ENCODE measurements at places on chromosomes 6 and 20. TPM values are rescaled to one million over a fixed set of nuclear protein-coding genes. Genes with fewer than 3 reads are reported as not detected.

- no peak for DNase-seq
Observed at GRCh38 chr20:58129721-58130151, 98.7 kb downstream of the ANKRD60 start.

PPIL6 gene
- total RNA-seq = 0.38 TPM

DNA sequence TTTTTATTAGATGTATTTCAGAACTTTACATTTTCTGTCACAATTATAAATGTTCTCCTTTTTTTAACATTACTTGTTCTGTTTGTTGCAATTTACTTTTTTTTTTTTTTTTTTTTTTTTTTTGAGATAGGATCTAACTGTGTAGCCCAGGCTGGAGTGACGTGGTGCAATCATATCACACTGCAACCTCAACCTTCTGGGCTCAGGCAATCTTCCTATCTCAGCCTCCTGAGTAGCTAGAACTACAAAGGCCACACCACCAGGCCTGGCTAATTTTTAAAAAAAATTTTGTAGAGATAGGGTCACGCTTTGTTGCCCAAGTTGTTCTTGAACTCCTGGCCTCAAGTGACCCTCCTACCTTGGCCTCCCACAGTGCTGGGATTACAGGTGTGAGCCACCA is 15.1 kb upstream of the MBOAT1 start:
- DNase-seq = no peak

- DNase-seq = peak; percentile 50
Observed at GRCh38 chr6:11785774-11786579, 7.4 kb upstream of the ADTRP start.

DNA sequence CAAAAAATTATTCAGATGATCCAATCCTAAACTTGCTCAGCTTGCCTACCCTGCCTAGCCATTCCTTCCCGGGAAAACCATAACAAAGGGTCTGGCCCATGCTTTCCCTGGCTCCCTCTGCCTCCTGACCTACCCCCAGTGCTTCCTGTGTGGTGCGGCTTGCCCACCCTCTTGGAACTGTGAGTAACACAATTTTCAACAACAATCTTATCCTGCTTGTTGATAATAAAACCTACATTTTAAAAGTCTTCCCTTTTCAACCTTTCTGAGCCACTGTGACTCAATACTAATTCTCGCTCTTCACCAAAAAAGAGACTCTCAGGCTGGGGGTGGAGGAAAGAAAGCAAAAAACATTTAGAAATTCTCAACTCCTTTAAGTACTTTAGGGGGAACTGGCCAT is 18.0 kb downstream of the EXOC2 start:
- no peak for DNase-seq

SLCO4A1 gene
- 68.4 TPM for total RNA-seq

CTAGE9 gene
- total RNA-seq = not detected

BACH2 gene
- total RNA-seq = 60.7 TPM

- no peak for DNase-seq
Observed at GRCh38 chr6:168177103-168177891, 98.3 kb upstream of the FRMD1 start.

GRCh38 chr20:52012079-52012478 is 179.5 kb downstream of the ZFP64 start:
- DNase-seq = no peak

PGC gene
- total RNA-seq = not detected

MYB gene
- total RNA-seq = 50.9 TPM

DNA sequence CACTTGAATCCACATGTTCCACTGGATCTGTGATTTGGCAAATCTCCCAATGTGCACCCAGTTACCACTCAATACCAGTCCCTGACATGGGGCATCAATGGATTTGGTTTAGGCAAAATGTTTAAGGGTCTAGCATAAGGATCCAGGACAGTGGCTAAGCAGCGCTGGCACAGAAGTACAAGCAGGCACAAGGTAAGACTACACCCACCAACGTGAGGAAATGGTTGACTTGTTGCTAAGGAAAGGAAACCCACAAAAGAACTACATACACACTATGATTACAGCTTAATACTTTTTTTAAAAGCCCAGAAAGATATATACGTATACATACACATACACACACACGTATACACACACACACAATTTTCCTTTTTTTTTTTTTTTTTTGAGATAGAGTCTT is 79.0 kb downstream of the DNAAF9 start:
- DNase-seq = no peak

HSPA1A gene
- total RNA-seq = 37.8 TPM

BMP2 gene
- not detected for total RNA-seq

GRCh38 chr20:17155401-17155800 is 71.4 kb upstream of the PCSK2 start:
- no peak for DNase-seq

- DNase-seq = no peak
Observed at GRCh38 chr20:38471245-38471644, 1.4 kb upstream of the RALGAPB start.

DNA sequence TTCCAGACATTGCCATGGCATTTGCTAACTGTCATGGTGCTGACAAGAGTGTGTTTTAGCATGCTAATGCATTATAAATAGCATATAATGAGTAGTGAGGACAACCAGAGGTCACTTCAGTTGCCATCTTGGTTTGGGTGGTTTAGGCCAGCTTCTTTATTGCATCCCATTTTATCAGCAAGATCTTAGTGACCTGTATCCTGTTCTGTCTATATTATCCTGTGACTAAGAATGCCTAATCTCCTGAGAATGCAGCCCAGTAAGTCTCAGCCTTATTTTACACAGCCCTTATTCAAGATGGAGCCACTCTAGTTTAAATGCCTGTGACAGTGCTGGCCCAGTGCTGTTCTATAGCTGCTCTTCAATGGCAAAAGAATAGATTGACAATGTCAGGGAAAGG is 781.0 kb upstream of the ADGRB3 start:
- no peak for DNase-seq

GRCh38 chr20:57128044-57128757 is 138.2 kb downstream of the BMP7 start:
- no peak for DNase-seq

Measured in activated CD8-positive, alpha-beta T cell treated with anti-CD3 and anti-CD28 coated beads for 36 hours (primary cell).